ENCODE measurements at places on chromosomes 1 and 21. TPM values are rescaled to one million over a fixed set of nuclear protein-coding genes. Genes with fewer than 3 reads are reported as not detected.
A peak's percentile ranks its signal among the peaks of the same experiment; 100 is the strongest.

- H3K27ac ChIP-seq: no peak overlapping the region
- peak; percentile 49 for DNase-seq
- H3K4me3 ChIP-seq: no peak overlapping the region
- H3K4me1 ChIP-seq: no peaks in the 10 kb centered on the region
- H3K27me3 ChIP-seq: peaks cover 3% of the 10 kb centered on the region
These were observed 28.6 kb downstream of the AKNAD1 start for GRCh38 chr1:108828074-108828961.

Gene RGSL1
- 0.69 TPM for total RNA-seq

Gene KRTAP19-6
- total RNA-seq: not detected

Gene SPATA17
- not detected for total RNA-seq

- no peaks in the 10 kb centered on the region for H3K36me3 ChIP-seq
- no peak overlapping the region for H3K4me3 ChIP-seq
- no peak overlapping the region for H3K27ac ChIP-seq
- no peak for DNase-seq
- H3K4me1 ChIP-seq: no peaks in the 10 kb centered on the region
These were observed 147.9 kb upstream of the SAMSN1 start for GRCh38 chr21:14693997-14694396.

- H3K4me3 ChIP-seq: no peak overlapping the region
- H3K27me3 ChIP-seq: peaks cover 9% of the 10 kb centered on the region
- H3K36me3 ChIP-seq: no peaks in the 10 kb centered on the region
- H3K27ac ChIP-seq: no peak overlapping the region
- H3K4me1 ChIP-seq: peaks cover 5% of the 10 kb centered on the region
These were observed 27.5 kb upstream of the H6PD start for GRCh38 chr1:9207086-9207485.

Gene NPR1
- not detected for total RNA-seq

DNA sequence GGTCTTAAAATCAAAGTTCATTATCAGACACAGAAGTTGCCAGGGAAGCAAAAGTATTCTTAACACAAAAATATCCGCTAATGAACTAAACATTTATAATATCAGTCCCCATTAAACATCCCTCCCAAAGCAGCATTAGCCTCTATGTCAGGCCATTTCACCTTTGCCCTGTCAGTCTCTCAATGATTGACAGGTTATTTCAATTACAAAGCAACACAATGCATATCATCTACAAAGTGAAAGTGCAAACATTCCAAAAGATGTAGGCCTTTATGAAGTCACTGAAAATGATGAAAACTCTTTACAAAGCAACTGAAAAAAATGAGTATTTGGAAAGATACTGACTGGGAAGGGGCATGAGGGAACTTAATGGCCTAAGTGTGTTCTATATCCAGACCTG lies 14.1 kb downstream of the ENAH start:
- H3K4me1 ChIP-seq: no peaks in the 10 kb centered on the region
- no peak for DNase-seq
- no peaks in the 10 kb centered on the region for H3K27me3 ChIP-seq
- H3K4me3 ChIP-seq: no peak overlapping the region

DNA sequence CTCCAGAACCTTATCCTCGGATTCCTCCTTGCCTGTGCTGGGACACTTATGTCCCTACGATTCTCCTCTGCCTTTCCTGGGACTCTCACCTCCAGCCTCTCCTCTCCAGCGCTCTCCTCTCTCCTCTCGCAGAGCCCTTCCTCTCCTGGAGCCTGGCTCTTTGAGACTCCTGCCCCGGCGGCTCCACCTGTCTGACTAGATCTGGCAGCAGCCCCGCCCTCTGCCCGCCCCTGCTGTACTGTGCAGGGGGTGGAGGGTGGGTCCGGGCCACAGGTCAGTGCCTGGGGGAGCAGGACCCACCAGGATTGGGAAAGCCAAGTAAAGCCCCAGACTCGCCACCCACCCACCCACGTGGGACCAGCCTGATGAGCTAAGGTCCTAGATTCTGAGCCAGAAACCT lies 1.6 kb downstream of the ELOVL1 start:
- H3K27me3 ChIP-seq: no peaks in the 10 kb centered on the region
- DNase-seq: no peak
- peaks cover 22% of the 10 kb centered on the region for H3K4me1 ChIP-seq
- peaks cover 39% of the 10 kb centered on the region for H3K36me3 ChIP-seq

DNA sequence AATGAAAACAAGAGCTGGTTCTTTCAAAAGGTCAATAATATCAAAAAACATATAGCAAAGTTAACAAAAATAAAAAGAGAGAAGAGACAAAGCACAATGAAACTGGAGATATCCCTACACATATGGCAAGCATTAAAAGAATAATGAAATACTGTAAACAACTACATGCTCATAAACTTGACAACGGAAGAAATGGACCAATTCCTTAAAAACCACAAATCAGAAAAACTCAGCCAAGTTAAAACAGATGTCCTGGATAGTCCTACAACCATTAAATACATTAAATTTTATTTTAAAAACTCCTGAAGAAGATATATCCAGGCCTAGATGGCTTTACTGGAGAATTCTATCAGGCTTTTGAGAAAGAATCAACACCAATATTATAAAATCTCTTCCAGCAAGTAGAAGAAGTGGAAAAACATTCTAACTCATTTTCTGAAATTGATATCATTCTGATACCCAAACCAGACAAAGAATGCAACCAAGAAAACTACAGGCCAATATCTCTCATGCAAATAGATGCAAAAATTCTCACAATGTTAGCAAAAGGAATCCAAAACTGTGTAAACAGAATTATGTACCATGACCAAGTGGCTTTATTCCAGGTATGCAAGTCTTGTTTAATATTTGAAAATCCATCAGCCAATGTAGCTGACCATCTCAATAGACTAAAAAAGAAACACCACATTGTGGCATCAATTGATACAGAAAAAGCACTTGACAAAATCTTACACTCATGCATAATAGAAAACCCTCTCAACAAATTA lies 56.1 kb upstream of the LRRC7 start:
- no peaks in the 10 kb centered on the region for H3K27me3 ChIP-seq
- H3K4me3 ChIP-seq: no peak overlapping the region
- no peaks in the 10 kb centered on the region for H3K36me3 ChIP-seq
- no peak for DNase-seq
- H3K27ac ChIP-seq: no peak overlapping the region

Gene IL10
- 0.30 TPM for total RNA-seq

DNA sequence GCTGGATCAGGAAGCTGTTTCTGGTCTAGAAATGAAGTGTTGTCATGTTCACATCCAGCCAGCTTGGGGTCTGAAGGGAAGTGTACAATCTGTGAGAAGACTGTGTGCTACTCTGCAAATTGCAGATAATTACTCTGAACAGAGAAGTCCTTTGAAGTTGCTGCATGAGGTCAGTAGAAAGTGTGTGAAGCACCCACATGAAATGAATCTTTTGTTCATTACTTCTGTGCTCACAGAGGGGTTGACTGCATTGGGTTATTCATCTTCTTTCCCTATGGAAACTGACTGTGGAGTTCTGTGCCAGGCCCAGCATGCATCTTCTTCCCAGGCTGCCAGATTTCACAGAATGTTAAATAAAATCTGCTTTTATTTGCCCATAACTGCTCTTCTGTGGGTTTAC lies 47.1 kb downstream of the CTH start:
- H3K27me3 ChIP-seq: no peaks in the 10 kb centered on the region
- DNase-seq: no peak
- no peak overlapping the region for H3K27ac ChIP-seq
- no peak overlapping the region for H3K4me3 ChIP-seq
- H3K36me3 ChIP-seq: no peaks in the 10 kb centered on the region

GRCh38 chr1:98371764-98372163 lies 289.8 kb upstream of the SNX7 start:
- no peaks in the 10 kb centered on the region for H3K27me3 ChIP-seq
- no peak for DNase-seq
- no peak overlapping the region for H3K4me3 ChIP-seq
- no peaks in the 10 kb centered on the region for H3K36me3 ChIP-seq

Gene A3GALT2
- not detected for total RNA-seq

GRCh38 chr1:219459351-219460080 lies 153.4 kb downstream of the ZC3H11B start:
- no peaks in the 10 kb centered on the region for H3K36me3 ChIP-seq
- no peaks in the 10 kb centered on the region for H3K27me3 ChIP-seq
- no peak overlapping the region for H3K27ac ChIP-seq
- DNase-seq: no peak
- H3K4me3 ChIP-seq: no peak overlapping the region
- H3K4me1 ChIP-seq: no peaks in the 10 kb centered on the region

Gene SLC45A1
- total RNA-seq: 0.15 TPM

- no peak overlapping the region for H3K27ac ChIP-seq
- no peaks in the 10 kb centered on the region for H3K36me3 ChIP-seq
- H3K27me3 ChIP-seq: no peaks in the 10 kb centered on the region
- DNase-seq: no peak
- no peak overlapping the region for H3K4me3 ChIP-seq
- no peaks in the 10 kb centered on the region for H3K4me1 ChIP-seq
These were observed 76.0 kb downstream of the PAPPA2 start for GRCh38 chr1:176539018-176539417.

DNA sequence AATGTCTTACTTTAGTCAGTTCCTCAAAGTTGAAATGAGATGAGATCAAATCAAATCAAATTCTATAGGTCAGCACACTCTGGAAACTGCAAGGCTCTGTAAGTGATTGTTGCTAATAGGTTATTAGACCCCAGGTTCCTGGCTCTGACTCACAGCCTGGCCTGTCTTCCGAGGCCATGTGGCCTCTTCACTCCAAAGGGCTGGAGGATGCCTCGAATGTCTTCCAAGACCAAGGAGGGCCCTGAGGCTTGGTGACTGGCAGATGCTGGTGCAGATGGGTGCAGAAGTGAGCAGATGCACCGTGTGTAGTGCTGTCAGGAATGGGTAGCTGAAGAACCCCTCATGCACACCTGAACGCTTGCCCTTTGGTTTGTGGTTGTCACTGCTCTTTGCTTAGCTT lies 113.4 kb downstream of the MAB21L3 start:
- no peaks in the 10 kb centered on the region for H3K4me1 ChIP-seq
- no peak overlapping the region for H3K4me3 ChIP-seq
- H3K27ac ChIP-seq: no peak overlapping the region
- no peak for DNase-seq
- no peaks in the 10 kb centered on the region for H3K27me3 ChIP-seq
- H3K36me3 ChIP-seq: no peaks in the 10 kb centered on the region

DNA sequence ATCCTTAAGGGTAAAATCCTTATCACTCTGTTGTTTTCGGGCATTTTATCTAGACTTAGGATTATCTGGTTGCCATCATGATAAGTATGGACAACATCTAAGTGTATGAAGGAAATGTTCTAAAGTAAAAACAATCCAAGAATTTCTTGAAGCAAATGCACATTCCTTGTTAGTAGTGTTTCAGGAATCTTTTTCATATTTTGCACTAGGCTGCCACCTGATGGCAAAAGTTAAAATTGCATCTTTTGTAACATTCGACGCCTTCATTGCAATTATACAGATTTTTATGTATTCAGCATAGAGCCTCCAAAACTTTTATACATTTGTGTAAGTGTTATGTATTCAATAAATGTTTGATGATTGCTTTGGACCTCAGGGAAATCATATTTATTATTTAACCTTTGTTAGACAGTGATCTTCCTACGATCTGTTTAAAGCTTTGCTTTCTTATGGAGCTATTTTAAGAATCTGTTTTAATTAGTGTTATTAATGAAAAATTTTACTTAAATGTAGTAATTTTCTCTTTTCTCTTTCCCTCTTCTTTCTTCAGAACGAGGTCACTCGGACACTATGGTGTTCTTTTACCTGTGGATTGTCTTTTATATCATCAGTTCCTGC lies 49.4 kb upstream of the KIAA1614 start:
- peak; percentile 25 for DNase-seq
- peaks cover 3% of the 10 kb centered on the region for H3K36me3 ChIP-seq
- H3K27me3 ChIP-seq: no peaks in the 10 kb centered on the region
- H3K4me1 ChIP-seq: no peaks in the 10 kb centered on the region
- no peak overlapping the region for H3K4me3 ChIP-seq

DNA sequence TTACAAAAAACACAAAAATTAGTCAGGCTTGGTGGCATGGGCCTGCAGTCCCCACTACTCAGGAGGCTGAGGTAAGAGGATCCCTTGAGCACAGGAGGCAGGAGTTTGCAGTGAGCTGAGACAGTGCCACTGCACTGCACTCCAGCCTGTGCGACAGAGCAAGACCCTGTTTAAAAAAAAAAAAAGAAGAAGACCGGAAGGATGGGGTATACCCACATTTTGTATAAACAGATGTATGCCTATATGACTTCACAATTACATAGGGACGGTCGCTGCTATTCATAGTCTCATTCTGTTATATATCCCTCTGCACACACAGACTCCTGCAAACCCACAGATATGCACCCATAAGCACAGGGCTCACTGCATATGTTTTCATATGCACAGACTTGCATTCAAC lies 12.7 kb downstream of the LCK start:
- peak overlapping the region; percentile 70 for H3K27ac ChIP-seq
- H3K4me3 ChIP-seq: peak overlapping the region; percentile 19
- no peak for DNase-seq

DNA sequence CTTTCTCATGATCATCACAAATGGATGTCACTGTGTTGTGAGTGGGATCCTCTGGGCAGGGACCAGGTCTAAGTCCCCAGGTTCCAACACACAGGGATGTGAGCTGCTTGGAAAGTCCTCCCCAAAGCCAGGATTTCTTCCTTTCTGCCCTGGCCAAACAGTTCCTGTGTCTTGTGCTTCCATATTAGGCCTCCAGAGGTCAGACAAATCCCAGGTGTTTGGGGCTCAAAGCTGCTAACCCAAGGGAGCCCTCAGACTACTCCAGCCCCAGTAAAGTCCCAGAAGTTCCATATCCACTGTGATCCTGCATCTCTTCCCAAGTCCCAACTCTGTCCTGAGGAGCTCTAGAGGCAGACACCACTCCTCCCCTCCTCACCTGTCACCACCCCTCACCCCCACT lies 27.7 kb upstream of the MAGOH start:
- DNase-seq: no peak
- H3K27ac ChIP-seq: no peak overlapping the region
- H3K27me3 ChIP-seq: no peaks in the 10 kb centered on the region
- no peak overlapping the region for H3K4me3 ChIP-seq

DNA sequence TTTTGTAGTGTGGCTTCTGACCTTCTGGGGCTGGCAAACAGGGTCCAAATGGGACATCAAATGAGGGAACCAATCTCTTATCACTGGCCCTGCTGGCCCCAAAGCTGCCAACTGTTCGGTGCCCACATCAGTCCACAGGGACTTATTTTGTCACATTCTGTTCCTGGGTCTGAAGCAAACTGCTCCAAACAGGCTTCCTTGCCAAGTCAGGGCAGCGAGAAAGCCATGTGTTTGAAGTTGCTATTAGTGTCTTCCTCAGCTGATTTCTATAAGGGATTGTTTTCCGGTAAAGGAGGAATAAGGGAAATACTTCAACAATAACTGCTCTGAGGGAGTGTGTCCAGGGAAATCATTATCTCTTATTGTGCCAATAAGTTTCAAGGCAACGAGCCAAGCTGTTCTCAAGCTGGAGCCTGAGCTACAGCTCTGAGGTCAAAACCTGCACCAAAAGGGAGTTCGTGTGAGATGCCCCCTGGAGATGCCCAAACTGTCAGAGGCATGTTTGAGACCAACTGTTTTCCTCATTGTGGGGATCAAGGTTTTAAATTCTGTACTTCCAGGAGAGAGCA lies 381.4 kb upstream of the PROX1 start:
- no peak for DNase-seq
- H3K4me3 ChIP-seq: no peak overlapping the region
- no peaks in the 10 kb centered on the region for H3K36me3 ChIP-seq
- no peaks in the 10 kb centered on the region for H3K27me3 ChIP-seq
- no peaks in the 10 kb centered on the region for H3K4me1 ChIP-seq
- no peak overlapping the region for H3K27ac ChIP-seq
